HT1080 (cell line): ENCODE measurements at places on chromosomes 5 and 9. TPM values are rescaled to one million over a fixed set of nuclear protein-coding genes. Genes with fewer than 3 reads are reported as not detected.

DNA sequence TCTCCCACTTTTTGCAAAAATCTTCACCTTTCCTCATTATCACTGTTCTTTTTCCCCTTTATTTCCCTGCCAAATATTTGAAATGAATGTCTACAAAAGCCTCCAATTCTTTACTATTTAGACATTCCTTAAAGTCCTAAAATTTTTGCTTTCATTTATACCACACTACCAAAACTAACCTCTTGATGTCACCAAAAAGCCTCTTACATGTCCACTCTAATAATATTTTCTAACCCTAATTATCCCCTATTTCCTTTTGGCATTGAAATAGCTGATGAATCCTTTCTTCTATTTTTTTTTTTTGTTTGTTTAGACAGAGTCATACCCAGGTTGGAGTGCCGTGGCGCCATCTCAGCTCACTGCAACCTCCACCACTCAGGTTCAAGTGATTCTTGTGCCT lies 32.3 kb upstream of the NRG2 start:
- DNase-seq: peak; percentile 43

DNA sequence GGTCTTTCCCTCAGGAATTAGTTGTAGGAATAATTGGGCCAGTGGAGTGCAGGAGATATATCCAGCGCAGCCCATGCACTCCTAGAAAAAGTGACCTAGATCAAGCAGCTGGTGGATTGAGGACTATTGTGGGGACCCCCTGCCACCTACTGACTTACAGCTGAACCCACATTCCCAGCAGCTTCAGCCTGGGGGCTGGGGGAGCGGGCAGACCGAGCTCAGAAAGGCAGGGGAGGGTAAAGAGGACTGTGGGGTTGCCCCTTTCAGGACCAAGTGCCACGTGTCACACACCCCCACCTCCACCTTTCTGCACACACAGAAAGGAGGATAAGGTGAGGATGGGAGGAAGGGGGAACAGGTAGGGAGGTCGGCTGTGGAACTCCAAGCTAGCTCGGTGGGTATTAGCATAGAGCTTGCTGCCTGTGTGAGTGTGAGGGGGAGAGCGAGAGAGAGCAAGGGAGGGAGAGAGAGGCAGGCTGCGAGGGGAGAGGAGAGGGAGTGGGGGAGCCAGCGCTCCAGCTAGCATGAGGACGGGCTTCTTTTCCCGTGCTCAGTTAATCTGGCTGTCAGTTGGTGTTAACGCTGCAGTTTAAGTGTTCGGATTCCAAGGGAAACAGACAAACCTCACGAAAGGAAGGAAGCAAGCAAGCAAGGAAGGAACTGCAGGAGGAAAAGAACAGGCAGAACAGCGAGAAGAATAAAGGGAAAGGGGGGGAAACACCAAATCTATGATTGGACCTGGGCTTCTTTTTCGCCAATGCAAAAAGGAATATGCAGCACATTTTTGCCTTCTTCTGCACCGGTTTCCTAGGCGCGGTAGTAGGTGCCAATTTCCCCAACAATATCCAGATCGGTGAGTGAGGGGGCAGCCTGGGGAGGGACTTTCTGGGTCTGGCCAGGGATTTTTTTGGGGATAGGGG lies at the start of gene GRIA1:
Gene GRIA1 (plus strand): TSS at position 553 of the 920 bp plus-strand sequence.
- DNase-seq: no peak

DNA sequence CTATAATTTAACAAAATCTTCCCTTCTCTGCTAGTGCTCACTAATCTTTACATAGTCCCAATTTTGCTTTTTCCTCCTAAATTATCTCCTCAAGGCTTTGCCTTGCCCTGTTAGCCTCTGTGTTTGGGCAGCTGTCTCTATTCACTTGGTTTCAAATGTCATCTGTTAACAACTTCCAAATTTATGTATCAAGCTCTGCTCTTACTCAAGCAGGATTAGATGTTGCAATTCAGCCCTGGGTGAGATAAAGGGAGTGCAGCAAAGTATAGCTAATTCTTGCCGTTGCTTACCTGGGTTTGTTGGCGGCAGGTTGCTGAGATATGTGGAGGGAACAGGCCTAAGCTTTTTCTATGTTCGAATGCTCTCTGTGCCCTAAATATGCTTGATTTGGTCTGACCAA lies 483.8 kb downstream of the DMAC1 start:
- DNase-seq: no peak

- peak; percentile 76 for DNase-seq
Measured at GRCh38 chr5:78985725-78986223, 664 bp upstream of the ARSB start.

DNA sequence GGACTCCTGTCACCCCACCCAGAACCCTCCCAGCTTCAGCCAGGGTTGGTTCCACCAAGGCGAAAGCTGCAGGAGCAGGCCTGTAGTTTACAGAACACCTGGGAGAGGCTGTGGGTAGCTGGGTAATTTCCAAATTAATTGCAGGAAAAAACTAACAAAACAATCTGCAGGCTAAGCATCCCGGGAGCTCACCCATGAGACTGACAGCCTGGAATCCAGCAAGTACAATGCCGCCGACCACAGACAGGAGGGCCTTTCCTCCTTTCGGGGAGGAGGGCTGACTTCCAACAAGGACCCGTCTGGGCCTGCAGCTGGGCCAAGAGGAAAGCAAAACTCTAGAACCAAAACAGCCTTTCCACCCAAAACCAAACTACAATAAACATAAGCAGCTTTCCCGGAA lies 10.3 kb downstream of the FOXE1 start:
- DNase-seq: no peak

The GPSM1 gene
- total RNA-seq: 19.0 and 23.1 TPM in 2 replicates

GRCh38 chr5:90475436-90475980 lies 844 bp downstream of the POLR3G start:
- DNase-seq: no peak

DNA sequence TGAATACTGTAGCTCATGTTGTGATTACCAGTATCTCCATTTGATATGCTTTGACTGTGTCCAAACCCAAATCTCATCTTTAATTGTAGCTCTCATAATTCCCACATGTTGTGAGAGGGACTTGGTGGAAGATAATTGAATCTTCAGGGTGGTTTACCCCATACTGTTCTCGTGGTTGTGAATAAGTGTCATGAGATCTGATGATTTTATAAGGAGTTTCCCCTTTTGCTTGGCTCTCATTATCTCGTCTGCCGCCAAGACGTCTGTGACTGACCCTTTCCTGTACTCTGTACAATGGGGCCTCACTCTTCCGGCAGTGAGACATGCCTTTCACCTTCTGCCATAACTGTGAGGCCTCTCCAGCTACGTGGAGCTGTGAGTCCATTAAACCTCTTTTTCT lies 59.3 kb downstream of the TRIO start:
- DNase-seq: peak; percentile 76

The SLC1A1 gene
- 0.10 and 0.13 TPM in 2 replicates for total RNA-seq

DNA sequence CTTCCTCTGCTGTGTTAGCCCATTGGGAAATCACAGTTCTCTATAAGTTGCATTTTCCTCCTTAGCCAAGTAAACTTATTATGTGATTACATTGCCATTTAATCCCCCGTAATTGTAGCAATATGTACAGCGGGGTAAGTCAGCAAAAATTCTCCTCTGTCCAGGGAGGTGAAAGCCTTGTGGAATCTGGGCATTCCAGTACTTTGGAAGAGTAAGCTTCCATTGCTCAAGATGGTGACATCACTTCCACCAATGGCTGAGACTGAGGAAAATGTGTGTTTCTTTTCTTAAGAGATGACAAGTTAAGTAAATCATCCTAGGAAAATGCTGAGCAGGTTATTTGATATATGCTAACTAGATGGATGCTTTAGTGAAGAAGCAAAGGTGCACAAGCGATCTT lies 436.7 kb downstream of the CETN3 start:
- DNase-seq: peak; percentile 3

GRCh38 chr5:76144513-76145274 lies 61.5 kb downstream of the SV2C start:
- no peak for DNase-seq

The MAP1B gene
- total RNA-seq: 52.6 and 75.1 TPM in 2 replicates

GRCh38 chr5:65247594-65247993 lies 234.1 kb downstream of the ADAMTS6 start:
- DNase-seq: no peak

The WNT8A gene
- not detected in 2 replicates for total RNA-seq

DNA sequence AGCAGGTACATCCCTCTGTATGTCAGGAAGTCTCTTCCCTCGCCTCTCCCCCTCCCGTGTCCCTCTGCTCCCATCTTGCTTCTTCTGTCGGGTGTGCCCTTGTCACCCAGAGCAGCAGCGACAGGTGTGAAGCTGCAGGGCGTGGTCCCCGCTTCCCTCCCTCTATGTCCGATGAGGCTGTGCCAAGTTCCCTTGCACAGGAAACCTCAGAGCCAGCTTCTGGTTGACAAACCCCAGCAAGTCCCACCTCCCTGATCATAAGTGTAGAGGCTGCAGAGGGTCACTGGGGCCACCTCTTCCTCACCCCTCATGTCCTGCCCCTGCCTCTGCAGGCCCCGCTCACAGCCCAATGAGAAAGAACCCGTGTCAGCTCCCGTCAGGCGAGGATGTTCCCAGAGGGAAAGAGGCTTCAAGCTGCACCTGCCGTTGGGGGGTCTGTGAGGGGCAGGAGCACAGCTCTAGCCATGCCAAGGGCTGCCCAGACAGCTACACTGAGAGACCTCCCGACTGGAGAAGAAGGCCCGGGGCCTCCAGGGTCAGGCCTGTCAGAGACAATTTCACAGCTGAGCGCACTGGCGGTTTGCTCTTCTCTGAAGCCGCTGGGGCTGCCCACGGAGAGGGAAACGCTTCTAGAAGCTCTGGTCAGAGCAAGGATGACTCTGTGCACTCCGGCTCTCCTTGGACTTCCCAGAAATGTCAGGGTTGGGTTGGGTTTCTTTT lies 73.3 kb downstream of the AK8 start:
- DNase-seq: no peak

The HACD4 gene
- not detected in 2 replicates for total RNA-seq

DNA sequence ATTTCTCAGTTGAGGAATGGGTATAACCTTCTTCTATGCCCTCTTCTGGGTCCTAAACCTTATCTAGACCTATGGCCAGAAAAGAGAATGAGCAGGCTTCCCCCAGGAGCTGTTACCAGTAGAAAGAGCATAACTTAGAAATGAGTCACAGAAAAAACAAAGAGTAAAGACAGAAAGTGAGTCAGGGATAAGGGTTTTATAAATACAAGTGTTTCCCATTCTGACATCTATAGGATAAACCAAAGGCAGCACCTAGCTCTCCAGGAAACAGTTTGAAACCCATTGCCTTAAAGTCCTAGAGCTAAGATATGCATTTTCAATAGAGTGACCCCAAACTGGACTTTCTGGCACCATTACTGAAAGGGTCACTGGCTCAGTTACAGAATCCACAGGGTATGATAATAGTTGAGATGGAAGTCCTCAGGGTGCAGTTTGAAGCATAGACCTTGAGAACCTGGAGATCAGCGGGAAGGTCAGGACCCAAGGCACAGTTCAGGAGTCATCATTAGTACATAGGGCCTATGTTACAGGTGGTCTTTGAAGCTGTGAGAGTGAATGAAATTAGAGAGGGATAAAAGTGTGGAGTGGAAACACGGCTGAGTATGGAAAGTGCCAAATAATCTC lies 42.7 kb upstream of the LIFR start:
- peak; percentile 93 for DNase-seq

- DNase-seq: no peak
Measured at GRCh38 chr9:109870365-109870764, 90.4 kb downstream of the PALM2AKAP2 start.

- DNase-seq: no peak
Measured at GRCh38 chr9:5876026-5876425, 14.7 kb upstream of the MLANA start.

The IL31RA gene
- total RNA-seq: 6.9 and 7.8 TPM in 2 replicates

DNA sequence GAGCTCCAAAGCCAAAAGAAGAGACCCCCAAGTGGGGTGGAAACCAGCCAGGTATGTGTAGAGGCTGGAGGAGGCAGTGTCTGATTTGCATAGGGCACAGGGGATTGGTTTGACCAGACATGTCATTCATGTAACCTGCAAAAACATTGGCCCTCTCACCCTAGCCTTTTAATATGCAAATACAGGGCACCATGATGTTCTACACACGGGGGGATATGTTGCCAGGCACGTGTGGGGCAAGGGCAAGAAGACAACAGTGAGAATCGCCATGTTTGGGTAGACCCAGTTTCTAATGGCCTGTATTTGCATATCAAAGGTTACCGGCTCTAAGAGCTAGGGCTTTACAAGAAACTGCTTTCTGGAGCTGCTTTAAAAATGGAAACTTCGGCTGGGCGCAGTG lies 208.9 kb downstream of the GOLPH3 start:
- DNase-seq: no peak

The LCN1 gene
- total RNA-seq: 0.33 TPM in 1 of 2 replicates, not detected in the other

DNA sequence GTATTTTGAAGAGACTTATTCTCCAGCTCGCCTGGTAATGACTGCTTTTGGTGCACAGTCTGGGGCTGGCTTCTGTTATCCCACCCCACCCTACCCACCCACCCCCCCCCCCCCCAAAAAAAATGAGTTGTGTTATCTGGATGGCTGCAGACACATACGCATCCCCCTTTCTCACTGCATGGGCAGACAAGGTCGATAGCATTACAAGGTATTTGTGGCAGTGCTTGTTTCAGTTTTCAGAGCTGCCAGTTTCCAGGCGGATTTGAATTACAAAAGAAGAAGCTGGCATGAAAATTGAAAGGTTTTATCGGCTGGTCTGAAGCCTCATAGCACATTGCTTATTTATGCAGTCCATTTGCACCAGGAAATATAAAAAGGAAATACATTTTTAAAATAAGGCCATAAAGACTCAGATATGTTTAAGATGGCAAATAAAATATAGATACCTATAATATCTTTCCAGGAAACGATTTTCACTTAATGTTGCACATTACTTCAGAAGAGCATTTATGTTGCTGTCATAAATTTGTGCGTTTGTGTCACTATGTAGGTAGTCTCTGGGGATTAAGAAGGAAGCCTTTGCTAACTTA lies 85.1 kb upstream of the GRHPR start:
- no peak for DNase-seq

GRCh38 chr9:110036286-110036685 lies 171.7 kb downstream of the C9orf152 start:
- no peak for DNase-seq

The DNAH5 gene
- 0.16 and 0.50 TPM in 2 replicates for total RNA-seq

- no peak for DNase-seq
Measured at GRCh38 chr9:92820964-92821363, 56.3 kb upstream of the BICD2 start.

- no peak for DNase-seq
Measured at GRCh38 chr5:134432174-134432573, 20.5 kb upstream of the CDKN2AIPNL start.

GRCh38 chr5:156164306-156164705 lies 162.7 kb upstream of the SGCD start:
- DNase-seq: no peak

GRCh38 chr5:36932056-36932455 lies 55.5 kb downstream of the NIPBL start:
- no peak for DNase-seq

The TXNDC8 gene
- total RNA-seq: not detected in 2 replicates

The FOXD4 gene
- total RNA-seq: 1.1 and 1.2 TPM in 2 replicates

- no peak for DNase-seq
Measured at GRCh38 chr9:136543830-136544547, 1.9 kb downstream of the NOTCH1 start.

DNA sequence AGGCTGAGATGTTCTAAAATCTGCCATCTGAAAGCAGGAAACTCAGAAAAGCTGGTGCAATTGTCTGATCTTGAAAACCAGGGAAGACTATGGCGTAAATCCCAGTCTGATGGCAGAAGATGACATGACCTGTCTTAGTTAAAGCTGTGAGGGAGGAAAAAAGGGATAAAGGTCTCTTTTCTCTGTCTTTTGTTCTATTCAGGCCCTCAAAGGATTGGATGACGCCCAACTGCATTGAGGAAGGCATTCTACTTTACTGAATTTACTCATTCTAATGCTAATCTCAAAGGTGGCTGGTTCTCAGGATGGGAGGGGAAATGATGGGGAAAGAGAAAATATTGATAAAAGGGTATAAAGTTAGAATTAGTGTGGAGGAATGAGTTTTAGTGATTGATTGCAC lies 312.8 kb upstream of the CTNND2 start:
- DNase-seq: no peak

- no peak for DNase-seq
Measured at GRCh38 chr5:136058972-136059354, 30.2 kb downstream of the TGFBI start.
